Stimulated activated CD8-positive, alpha-beta memory T cell treated with anti-CD3 and anti-CD28 coated beads, Interleukin-15, amount 100 ng/mL, for 1 hour (primary cell): ENCODE measurements at places on chromosomes 3 and 15.

GRCh38 chr3:50520849-50521248 is 17.4 kb upstream of the CACNA2D2 start:
- no peak for DNase-seq

- no peak for DNase-seq
Observed at GRCh38 chr15:85314633-85315032, 65.8 kb upstream of the AKAP13 start.

DNA sequence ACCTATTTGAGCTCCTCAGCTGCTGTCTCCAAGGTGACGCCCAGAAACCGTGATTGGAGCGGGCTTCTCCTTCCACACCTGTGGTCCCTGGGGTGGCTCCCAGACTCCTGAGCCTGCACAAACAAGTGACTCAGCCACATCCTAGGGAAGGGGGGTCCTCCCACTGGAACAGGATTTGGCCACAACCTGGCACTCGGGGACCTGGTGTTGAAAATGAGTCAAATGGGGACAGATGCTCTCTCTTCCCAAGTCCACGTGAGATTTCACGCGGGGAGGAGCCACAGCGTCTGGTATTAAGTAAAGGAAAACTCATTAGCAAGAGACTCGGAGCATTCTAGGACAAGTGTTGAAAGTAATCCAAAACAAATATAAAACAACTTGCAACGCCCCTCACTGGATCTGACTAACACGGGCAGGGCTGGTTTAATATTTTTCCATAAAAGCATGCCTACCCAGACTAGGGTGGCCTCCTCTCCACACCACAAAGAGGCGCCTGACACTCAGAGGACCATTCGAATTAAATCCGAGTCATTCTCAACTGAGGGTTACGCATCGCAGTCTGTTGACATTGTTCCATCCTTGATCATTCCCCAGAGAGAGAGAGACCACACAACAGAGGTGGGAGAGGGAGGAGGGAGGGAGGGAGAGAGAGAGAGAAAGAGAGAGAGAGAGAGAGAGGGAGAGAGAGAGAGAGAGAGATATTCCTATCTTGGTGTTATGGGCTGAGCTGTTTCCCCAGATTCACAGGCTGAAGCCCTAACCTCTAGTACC is 74.4 kb downstream of the MGLL start:
- DNase-seq: no peak

GRCh38 chr3:170732660-170733245 is 137.2 kb downstream of the RPL22L1 start:
- no peak for DNase-seq

DNA sequence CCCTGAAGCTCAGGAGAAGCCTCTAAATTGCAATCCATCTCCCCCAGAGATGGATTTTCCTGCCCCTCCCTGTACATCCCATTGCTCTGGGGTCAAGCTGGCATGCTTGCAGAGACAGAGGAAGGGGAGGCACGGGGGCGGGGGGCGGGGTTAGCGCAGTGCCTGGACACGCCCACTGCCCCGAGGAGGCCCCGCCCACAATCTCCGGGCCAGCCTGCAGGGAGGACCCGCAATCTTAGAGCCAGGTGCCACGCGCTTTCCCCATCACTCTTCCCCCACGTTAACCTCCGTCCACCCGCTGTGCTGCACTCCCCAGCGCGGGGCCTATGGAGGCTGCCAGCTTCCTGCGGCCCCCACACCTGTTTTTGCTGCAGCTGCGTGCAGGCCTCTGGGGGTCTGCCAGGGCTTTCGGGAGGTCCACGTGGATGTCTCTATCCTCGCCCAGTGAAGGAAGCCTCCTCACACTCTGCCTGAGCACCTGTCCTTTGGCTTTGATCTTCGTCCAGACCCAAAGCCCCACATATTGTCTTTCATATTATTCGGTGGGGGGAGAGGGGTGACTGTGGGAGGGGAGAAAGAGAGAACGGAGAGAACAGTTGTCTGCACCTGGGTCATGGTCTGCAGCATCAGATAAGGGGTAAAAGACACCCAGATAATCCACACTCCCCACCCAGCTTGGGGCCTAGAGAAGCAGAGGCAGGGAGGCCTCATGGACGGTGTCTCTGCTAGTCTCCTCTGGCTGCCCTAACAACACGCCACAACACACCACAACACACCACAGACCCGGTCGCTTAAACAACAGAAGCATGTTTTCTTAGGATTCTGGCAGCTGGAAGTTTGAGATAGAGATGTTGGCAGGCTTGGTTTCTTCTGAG is 118.0 kb upstream of the MEF2A start:
- no peak for DNase-seq

DNA sequence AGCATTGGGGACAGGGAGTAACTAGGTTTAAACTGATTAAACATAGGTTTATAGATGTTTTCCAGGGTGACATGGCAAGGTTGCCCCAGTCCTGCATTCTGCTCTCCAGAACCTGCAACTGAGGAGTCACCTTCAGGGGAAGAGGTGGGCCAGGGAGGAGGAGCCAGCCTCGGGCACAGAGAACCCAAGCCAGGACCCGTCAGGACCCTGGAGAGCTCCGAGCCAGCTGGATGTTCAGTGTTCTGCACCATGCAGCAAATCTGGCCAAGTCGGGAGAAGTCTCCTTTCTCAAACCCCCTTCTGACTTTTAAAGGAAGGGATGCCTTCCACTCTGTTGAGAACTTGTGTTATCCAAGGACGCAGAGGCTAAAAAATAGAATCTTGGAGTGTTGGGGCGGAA is 62.1 kb upstream of the SLC6A11 start:
- peak; percentile 11 for DNase-seq
